ENCODE measurements at places on chromosomes 11 and 22. TPM values are rescaled to one million over a fixed set of nuclear protein-coding genes. Genes with fewer than 3 reads are reported as not detected.

DNA sequence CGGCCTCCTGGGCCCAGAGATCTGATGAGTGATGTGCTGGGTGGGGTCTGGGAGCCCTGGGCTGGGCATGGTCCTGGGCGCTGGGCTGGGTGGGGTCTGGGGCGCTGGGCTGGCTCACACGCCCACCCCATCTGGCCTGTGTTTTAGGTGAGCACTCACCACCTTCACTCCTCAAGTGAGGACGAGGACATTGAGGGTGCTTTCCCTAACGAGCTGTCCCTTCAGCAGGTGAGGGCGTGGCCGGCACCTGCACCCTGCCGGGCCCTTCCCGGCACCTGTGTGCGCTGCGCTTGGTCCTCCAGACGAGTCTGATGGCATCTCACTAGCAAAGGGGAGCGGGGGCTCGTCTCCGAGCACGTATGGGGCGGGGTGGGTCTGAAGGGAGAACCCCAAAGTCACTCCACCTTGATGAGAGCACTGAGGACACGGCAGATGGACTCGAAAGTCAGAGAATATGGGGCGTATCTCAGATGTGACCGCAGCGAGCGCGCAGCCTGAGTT, 37.9 kb downstream of the SBF1 start:
- DNase-seq: no peak

DNA sequence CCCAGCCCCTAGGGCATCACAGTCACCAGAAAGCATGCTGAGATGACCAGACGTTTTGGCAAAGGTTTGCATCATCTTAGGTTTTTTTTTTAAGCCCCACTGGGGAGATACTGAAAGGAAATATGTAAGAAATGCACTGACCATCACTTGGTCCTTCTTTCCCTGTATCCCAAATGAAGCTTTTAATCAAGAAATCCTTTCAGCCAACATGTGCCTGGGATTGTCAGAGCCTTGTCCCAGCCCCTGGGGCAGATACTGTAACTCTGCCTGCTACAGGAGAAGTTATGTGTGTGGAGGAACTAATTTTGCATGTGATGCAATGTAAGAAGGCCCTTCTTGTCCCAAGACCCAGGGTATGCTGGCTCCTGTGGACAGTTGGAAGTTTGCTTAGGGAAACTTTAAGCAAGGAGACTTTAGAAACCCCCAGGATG, 65.6 kb downstream of the PPFIBP2 start:
- no peak for DNase-seq

GRCh38 chr11:86508604-86509587, 134.2 kb downstream of the CCDC81 start:
- DNase-seq: no peak

DNA sequence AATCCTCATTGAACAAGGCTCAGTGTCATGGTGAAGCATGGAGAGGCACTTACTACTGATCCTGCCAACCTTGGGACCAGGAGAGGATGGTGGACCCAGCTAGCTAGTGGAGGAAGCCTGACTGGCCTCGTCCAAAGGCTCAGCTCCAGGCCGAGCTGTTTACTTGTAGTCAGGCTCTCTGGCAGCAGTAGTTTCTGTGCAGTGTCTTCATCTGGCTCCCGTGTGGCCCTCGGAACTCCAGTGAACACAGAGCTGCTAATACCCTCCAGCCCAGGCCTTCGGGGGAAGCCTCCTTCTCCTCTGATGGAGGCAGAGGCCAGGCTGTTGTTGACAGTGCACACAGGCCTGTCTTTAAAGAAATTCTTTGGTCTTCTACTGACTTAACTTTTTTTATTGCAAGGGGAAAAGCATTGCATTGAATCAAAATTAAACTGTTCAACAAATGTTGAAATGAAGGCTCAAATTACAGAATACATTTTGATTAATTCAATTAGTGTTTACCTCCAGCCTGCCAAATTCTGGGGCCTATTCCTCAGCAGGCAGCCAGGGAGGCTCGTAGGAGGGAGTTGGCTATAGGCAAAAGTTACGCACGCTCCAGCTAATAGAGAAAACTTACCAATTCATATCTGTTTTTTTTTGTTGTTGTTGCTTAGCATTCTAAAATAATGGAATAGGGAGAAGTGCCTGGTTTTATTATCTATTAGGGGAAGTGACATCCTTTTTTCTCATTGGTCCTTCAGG, 18.8 kb downstream of the PPFIBP2 start:
- DNase-seq: no peak

DNA sequence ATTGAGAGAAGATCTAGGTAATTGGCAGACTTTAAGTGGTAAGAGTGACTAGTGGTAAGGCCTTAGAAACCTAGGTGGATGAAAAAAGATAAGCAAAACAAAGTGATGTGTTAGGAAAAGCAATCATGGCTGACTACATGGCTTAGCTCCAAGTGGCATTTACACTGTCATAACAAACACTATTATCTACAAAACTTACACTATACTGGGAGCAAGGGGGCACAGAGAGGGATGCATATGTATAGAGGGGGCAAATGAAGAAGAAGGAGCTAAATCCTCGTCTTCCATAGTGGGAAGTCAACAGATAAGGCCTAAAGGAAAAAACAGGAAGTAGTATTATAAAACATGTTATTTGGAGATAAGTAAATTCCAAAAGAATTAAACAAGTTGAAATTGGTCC, 32.5 kb downstream of the ADORA2A start:
- DNase-seq: no peak

- DNase-seq: no peak
Observed at GRCh38 chr22:19641983-19642451, 72.3 kb upstream of the SEPTIN5 start.

- DNase-seq: no peak
Observed at GRCh38 chr11:17488563-17488962, 11.9 kb upstream of the ABCC8 start.

DNA sequence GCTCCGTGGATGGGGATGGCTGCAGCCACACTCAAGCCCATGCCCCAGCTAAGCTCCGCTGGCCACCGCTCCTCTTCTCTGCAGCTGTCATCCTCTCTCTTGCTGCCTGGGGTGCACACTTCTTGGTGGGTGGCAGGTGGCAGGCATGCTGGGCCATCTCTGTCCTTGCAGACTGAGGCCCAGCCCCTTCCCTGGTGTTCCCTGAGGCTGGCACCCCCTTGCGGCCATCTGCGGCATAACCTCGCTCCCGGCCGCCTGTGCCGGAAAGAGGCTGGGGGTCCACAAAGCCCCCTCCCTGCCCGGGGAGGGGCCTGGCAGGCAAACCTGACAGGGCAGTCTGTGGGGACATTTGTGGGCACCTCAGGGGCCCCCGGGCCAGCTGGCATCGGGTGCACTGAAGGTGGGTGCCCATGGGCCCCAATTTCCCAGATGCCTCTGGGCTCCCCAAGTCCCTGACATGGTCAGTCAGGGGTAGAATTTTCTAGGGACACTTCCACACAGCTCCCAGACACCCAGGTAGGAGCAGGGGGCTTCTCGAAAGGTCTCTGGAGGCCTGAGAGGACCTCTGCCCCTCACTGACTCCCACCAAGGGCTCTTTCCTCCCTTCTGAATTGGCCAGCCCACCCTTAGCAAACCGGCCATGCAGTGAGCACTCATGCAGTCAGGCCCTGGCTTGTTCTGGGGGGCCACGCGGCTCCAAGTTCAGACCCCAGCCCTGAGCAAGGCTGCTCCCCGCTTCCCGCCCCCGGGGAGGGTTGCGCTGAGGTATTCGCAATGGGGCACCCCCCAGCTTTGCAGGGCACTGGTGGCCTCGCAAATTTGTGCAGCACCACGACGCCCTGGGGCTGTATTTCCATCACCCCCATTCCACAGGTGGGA, 23.5 kb upstream of the TH start:
- DNase-seq: no peak

GRCh38 chr11:126318574-126319373, 14.9 kb downstream of the DCPS start:
- no peak for DNase-seq

- DNase-seq: no peak
Observed at GRCh38 chr11:45079943-45080719, 66.3 kb upstream of the PRDM11 start.

- DNase-seq: no peak
Observed at GRCh38 chr11:18203723-18204122, 31.1 kb downstream of the MRGPRX4 start.

DNA sequence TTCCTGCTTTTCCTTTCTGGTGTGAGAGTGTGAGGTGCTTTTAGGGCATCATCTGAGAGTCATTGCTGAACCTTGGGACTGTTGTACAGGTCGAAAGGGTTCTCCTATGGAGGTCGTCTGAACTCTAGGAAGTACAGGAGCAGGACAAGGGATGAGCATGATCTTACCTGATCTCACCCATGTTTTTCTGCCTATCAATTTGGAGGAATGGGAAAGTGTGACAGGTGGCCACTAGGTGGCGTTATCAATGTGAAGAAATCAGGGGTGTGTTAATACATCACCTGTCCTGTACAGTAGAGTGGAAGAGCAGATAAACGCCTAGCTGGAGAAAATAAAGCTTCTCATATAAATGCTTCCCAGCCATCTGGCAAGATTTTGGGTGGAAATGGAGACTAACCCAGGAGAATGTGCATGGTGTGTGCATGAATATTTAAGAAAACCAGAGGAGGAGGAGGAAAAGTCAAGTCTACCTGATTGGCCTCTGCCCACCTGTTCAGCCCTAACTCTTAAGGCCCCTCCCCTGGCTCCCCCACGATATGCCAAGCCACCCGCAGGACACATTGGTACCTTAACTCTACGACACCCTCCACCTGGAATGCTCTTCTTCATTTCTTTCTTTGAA, 72.0 kb upstream of the NARS2 start:
- peak; percentile 65 for DNase-seq

Gene IGSF22
- total RNA-seq: 4.1 TPM

Gene CLCF1
- 1.4 TPM for total RNA-seq

Gene APOC3
- 0.94 TPM for total RNA-seq

Gene MS4A8
- total RNA-seq: not detected

Gene NELL1
- not detected for total RNA-seq

All from ureter (tissue), 1 donor.